ENCODE measurements at places on chromosomes 5 and 9.

GRCh38 chr5:946720-947625 is 54.3 kb downstream of the TRIP13 start:
- no peak for DNase-seq

- no peak for DNase-seq
These were observed 1.4 kb downstream of the STING1 start for GRCh38 chr5:139481122-139481533.

GRCh38 chr5:36607838-36608783 is 1.7 kb downstream of the SLC1A3 start:
- DNase-seq: no peak

- DNase-seq: no peak
These were observed 188.5 kb downstream of the CACNA1B start for GRCh38 chr9:138066049-138066448.

GRCh38 chr5:139262059-139262741 is 31.3 kb upstream of the MATR3 start:
- DNase-seq: no peak

All from T-cell (primary cell).